ENCODE measurements at places on chromosomes 4 and X.

GRCh38 chr4:177293208-177294033, 16.3 kb upstream of the NEIL3 start:
- no peak for DNase-seq

DNA sequence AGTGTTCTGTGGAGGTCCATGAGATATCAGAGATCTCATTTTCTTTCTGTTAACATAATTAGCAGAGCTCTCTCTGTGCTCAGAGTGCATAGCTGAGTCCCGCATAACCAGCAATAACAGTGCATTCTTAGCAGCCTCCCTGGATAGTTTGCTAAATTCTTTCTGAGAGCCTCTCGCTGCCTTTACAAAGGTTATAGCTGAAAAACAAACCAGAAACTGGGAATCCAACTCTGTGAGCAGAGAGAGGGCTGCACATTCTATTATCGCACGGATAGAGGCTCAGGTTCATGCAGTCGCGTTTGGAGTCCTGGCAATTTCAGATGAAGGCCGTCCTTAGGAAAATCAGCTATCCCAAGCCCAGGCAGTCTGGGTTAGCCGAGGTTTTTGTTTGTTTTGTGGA, 1.2 kb downstream of the ENPP6 start:
- DNase-seq = no peak

DNA sequence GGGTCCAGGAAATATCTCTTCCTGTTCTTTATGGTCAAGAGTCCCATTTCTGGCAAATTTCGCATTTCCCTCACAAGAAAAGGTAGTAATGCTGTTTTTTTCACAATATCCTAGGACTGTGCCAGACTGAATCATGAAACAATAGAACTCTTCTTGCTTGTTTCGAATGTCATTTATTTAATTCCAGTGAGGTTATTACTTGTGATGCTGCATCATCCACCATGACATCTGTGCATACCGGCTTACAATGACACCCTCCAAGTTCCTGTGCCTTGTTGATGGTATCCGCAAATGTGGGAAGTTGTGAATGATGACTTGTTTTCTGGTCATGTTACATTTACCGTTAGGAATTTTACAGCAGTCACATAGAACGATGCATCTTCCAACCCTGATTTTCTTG, 42.9 kb upstream of the SPRY1 start:
- DNase-seq = no peak

DNA sequence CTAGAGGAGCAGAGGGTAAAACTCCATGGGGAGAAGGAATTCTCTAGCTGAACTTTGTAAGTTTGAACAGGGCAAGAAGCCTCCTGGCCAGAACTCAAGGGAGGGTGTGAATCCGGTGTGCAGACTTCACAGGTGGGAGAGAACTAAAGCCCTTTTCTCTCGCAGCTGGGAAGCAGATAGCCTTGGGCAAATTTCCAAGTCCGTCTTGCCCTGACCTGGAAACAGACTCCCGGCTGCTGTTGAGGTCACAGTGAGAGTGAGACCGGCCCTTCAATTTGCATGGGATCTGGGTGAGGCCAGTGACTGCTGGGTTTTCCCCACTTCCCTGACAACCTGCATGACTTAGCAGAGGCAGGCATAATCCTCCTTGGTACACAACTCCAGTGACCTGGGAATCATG, 94.5 kb upstream of the ZNF827 start:
- no peak for DNase-seq

- no peak for DNase-seq
Measured at GRCh38 chrX:13411496-13412207, 91.8 kb upstream of the ATXN3L start.

GRCh38 chrX:131271274-131271673, 17.8 kb downstream of the IGSF1 start:
- DNase-seq = no peak

- no peak for DNase-seq
Measured at GRCh38 chr4:157643257-157643656, 422.7 kb downstream of the GRIA2 start.

- DNase-seq = no peak
Measured at GRCh38 chrX:119759248-119759766, 919 bp downstream of the SOWAHD start.

- DNase-seq = no peak
Measured at GRCh38 chr4:75698963-75699228, 25.5 kb upstream of the USO1 start.

DNA sequence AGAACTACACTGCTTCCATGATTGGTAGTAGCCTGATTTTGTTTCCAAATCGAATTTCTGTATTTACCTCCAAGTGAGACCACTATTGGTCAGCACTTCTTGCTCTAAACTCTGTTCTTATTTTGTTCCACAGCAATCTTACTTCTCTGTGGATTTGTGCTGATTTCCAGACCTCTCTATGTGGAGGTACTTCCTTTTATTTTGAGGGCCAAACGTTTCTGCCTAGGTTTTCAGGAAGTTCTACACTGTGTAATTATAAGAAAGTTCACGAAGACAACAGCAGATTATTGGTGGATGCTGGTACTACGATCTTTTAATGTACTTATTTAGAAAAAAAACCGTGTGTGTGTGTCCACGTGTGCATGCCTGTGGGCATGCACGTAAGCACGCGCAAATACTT, 46.7 kb downstream of the DTHD1 start:
- DNase-seq = no peak

DNA sequence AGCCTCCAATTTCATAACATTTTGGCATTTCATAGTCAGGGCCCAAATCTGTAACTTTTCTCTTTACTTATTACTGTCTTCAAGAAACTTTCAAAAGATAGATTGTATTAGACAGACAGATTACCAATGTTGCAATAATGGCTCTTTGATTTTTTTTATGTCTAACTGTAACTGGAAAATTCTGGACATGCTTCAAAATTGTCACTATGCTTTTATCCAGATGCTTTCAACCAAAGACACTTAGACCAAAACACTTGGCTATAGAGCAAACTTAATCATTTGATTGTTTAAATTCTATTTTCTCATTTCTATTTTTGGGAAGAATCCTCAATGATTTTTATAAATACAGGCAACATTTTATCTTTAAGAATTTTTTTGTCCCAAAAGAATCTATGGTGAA, 10.4 kb downstream of the ZXDA start:
- no peak for DNase-seq

DNA sequence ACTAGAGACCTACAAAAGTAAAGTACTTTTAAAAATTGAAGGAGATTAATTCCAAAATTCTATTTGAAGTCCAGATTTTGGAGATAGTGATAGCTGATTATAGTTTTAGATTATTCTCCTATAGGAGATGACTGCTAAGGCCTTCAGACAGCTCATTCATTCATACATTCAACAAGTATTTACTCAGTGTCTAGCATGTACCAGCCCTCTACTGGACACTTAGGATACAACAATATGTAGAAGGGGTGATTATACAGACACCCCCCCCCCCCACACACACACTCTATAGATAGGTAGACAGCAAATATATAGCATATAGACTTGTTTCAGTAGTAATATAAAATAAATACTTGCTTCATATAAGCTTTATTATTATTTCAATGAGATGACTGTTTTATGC, 60.4 kb upstream of the TAF9B start:
- no peak for DNase-seq

GRCh38 chr4:169133932-169134331, 123.9 kb upstream of the CBR4 start:
- no peak for DNase-seq

- DNase-seq = no peak
Measured at GRCh38 chrX:22329783-22330182, 57.1 kb downstream of the CBLL2 start.

GRCh38 chrX:66919280-66919832, 280.5 kb upstream of the EDA2R start:
- no peak for DNase-seq

DNA sequence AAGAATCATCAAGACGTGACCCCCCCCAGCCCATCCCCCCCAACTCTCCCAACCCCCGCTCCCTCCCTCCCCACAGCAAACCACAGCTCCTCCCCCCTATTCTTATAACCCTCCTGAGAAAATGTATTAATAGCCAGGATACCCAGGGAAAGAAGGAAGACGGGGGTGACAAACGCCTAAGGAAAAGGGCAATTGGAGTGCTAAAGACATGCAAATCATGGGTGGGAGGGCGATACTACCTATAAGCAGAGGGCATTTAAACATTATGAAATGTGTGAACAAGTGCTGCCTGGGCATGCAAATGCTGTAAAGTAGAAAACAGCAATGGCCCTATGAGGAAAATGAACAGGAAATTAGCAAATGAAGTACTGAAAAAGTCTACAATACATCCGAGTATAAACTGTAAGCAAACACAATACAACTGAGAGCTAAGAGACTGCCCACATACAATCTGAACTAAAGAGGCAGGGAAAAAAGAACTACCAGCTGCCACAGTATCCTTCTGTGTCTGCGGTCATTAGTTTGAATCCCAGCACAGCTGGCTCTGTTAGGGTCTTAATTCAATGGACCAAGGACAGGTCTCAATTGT, 2.4 kb downstream of the CXXC4 start:
- DNase-seq = no peak

DNA sequence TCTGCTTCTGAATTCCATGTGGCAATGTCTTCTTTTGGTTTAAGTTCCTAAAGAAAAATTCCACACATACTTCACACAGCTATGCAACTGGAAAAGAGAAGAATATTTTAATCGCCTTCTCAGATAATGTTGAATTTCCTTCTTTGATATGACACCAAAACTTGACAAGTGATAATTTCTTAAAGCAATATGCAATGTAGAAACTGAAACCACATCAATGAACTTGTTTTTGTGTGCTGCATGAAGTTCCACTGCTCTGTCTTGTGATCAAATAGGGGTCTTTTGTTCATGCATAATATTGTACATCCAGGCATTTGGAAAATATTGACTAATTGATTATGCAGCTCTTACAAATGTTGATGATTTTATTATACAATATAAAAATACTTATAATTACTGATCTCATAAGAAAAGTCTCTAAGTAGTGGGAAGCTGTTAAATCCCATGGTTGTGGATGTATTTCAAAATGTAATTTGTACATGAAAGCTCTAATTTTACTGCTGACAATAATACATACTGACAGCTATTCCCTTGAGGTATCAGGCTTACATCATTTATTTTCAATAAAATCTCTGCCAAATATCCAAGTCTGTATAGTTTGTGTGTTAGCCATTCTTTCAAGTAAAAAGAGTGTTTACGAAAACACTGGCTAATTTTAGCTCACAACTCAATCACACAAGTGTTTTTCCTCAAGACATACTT, 56.5 kb downstream of the AGA start:
- no peak for DNase-seq

- DNase-seq = no peak
Measured at GRCh38 chrX:20312018-20312417, 45.3 kb upstream of the RPS6KA3 start.

All from amniotic stem cell (primary cell).